ENCODE measurements at places on chromosomes 4 and X.

DNA sequence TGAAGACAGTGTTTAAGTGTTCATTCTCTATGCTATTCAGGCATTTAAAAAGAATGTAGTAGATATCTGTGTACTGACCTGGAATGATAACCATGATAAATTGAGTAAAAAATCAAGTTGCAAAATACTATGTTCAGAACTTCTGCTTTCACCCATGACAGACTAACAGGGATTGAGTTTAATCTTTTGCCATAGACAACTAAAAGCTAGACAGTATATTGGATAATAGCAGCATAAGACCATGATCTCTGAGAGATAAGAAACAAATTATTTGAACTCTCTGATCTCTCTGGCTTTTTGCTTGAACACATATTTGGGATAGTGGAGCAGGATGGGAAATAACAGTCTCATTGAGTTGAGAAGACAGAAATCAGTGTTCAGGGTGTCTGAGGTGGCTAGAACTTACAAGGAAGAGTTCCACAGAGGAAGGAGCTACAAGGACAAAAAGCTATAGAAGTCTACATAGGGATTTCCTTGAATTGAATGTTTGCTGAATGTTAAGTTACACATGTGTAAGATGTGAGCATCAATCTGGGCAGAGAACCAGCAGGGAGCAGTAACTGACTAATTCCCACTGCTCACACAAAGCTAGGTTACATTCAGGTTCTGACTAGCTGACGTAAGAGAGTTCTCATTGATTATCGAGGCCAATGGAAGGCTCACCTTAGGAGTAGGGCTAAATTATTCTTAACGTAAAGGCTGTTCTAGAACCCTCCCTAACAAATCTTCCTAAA lies 60.4 kb downstream of the SLC30A9 start:
- no peak for DNase-seq

DNA sequence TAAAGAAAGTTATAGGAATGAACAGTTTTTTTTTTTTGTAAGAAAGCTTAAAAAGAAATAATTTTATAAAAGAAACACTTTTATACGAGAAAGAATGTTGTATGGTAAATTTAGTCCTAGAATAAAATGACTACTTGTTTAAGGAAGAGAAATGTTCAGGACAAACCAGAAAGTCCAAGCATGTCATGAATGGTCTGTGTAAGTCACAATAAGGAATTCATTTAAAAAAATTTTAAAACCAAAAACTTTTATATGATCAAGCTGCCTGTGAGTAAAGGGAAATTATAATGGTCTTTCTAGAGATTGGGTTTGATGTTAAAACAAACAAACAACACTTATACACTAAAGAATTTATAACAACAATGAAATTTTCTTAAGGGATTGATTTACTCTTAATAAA lies 858.9 kb upstream of the PCDH7 start:
- no peak for DNase-seq

DNA sequence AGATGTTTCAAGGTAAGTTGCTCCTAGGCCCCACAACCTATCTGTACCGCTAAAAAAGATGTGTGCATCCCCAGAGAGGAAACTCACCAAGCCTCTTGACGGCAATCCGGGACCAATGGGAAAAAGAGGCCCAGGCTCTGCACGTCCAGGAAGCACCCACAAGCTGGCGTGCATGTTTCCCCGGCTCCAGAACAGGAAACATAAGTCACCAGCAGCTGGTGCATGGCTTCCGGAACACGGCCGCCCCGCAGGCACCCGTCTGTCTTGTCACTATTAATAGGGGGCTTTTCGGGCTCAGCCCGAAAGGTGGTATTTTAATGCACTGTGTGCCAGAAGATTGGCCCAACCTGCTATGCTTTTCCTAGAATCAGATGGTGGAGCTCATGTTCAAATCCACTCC lies 22.2 kb downstream of the CRMP1 start:
- no peak for DNase-seq

DNA sequence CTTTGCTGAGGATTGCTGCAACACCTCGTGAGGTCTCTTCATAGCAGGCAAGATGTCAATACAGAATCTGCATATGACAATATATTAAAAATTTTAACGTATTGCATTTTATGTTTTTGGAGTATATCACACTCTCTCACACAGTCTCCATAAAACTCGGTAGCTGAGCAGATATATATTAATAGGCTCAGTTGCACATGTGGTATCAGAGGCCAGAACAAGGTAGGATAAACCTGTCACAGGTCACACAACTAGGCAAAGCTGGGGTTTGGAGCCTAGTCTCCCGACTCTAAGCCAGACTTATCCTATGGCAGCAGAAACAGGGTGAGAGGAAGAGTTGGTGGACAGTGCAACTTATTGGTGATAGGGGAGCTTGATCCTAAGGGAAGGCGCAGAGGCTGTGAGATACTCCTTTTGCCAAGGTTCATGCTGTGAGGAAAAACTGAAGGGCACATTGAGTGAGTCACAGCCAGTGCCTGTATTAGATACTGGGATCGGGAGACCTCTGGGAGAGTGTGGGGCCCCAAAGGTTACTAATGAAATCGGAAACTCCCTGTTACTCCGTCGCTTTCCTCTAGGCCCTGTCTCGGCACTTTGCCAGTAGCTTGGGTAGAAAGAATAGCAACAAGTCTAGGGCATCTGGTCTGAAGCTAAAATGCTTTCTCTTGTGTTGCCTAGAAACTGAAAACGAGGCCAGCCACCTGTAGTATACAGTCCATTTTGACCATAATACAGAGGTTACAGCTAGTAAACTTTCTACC lies 195.7 kb downstream of the ARHGAP10 start:
- no peak for DNase-seq

GRCh38 chrX:16695079-16695676 lies 17.3 kb downstream of the CTPS2 start:
- no peak for DNase-seq

DNA sequence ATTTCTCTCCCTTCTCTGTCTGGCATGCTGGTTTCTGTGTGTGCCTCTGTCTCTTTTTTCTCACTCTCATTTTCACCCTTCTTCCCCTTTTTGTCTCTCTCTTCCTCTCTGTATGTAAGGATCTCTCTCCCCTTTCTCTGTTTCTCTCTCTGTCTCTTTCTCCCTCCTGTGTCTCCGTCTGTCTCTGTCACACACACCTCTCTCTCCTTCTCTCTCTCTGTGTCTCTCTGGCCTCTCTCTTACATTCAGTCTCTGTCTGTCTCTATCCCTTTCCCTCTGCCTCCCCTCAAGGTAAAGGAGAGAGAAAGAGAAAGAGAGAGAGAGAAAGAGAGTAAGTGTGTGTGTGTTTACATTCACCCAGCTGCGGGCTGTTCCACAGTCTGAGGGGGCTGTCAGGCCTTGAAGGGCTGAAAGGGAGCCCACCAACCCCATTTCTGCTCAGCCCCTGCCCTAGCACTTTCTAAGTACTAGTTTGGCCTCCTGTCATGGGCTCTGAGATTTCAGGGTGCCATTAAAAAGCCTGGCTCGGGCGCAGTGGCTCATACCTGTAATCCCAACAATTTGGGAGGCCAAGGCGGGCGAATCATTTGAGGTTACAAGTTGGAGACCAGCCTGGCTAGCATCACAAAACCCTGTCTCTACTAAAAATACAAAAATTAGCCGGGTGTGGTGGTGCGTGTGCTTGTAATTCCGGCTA lies 9.6 kb upstream of the TSPYL2 start:
- no peak for DNase-seq

- no peak for DNase-seq
Measured at GRCh38 chr4:180811556-180811955, 1431.6 kb upstream of the TENM3 start.

DNA sequence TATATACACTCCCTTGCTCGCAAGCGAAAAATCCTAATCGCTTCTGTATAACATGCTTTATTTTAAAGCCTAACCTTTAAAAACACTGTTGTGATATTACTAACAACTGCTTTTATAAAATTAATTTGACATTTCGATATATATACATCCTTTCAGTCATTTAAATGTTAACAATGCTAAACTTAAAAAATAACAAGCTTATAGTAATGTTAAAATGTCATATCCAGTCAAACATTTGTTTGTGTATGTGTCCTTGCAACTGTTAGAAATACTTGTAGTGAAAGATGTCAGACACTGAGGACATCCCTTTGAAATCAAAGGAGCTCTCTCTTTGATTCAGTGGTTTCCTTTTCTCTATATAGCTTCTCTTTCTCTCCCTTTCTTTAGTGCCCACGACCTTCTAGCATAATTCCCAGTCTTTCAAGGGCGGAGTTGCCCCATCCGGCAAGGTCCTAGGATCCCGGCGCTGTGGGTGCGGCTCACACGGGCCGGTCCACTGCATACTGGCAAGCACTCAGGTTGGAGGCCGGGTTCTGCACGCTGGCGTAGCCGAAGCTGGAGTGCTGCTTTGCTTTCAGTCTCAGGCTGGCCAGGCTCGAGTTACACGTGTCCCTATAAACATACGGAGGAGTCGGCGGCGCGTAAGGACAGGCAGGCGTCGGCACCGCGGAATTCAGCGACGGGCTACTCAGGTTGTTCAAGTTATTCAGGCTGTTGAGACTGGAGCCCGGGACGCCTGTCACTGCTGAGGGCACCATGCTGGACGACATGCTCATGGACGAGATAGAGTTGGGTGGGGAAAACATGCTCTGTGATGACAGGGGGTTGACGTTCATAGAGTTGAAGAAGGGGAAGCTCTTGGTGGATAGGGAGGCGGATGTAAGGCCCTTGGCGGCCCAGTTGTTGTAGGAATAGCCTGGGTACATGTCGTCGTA lies 5.0 kb downstream of the PITX2 start:
- no peak for DNase-seq

DNA sequence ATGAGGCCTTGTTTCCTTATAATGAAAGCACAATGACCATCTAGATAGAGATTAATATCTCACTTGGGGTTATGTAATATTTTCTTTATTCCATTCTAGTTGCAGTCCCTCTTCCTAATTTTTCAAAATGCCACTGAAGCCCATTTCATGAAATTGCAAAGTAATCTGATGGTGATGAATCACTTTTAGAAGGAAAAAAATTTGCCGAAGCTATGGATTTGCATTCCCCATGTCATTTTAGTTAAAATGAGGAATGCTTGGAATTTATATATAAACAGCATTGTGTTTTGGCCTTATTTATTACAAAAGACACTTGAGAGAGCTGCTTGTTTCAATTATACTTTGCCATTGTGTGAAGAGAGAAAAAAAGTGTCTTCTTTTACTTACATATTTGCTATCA lies 241.7 kb upstream of the TEX13A start:
- DNase-seq: no peak

GRCh38 chr4:111362941-111363361 lies 740.1 kb upstream of the PITX2 start:
- no peak for DNase-seq

GRCh38 chr4:43875655-43876054 lies 573.0 kb downstream of the KCTD8 start:
- DNase-seq: no peak

Data from CD4-positive, alpha-beta memory T cell (primary cell).